ENCODE measurements at places on chromosomes 3 and 15. TPM values are rescaled to one million over a fixed set of nuclear protein-coding genes. Genes with fewer than 3 reads are reported as not detected.
A peak's percentile ranks its signal among the peaks of the same experiment; 100 is the strongest.

The SENP8 gene
- total RNA-seq, result 1.5 TPM

The STARD9 gene
- total RNA-seq, result 38.7 TPM

The CSTA gene
- 3.6 TPM for total RNA-seq

The SERPINI2 gene
- 0.51 TPM for total RNA-seq

The RAB6B gene
- 9.2 TPM for total RNA-seq

The MAGI1 gene
- total RNA-seq, result 46.1 TPM

The MKRN2 gene
- 22.2 TPM for total RNA-seq

DNA sequence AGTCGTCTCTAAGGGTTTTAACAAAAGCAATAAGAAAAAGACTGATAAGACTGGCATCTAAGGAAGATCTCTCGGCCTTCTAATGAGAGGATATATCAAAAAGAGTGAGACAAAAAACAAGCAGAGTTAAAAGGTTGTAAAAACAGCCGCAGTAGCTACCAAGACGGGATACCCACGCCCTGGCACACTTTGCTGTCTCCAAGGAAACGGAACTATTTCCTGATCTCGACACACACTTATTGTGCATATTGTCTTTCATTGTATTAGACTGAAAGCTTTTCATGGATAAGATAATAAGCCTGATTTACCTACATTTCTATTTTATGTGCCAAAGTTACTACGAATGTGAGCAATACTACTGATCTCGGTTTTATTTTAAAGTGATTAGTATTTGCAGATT is 161.5 kb upstream of the MCTP2 start:
- DNase-seq, result no peak

DNA sequence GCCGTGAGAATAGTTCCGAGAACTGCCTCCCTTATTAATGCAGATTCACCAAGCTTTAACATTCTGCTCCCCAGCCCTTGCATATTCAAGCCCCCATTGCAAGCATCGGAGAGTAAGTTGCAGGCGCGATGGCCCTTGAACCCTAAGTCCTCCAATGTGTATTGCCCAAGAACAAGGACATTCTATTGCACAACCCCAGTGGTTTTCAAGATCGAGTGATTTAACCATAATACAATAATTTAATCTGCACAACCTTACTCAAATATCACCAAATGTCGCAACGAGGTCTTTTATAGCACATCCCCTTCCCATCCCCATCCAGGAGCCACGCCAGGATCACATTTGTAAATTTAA is 21.7 kb upstream of the PLXND1 start:
- no peak for DNase-seq

GRCh38 chr3:13140596-13140995 is 67.4 kb upstream of the IQSEC1 start:
- DNase-seq, result peak; percentile 50

GRCh38 chr3:154428286-154429206 is 1.4 kb downstream of the GPR149 start:
- DNase-seq, result peak; percentile 61

GRCh38 chr3:171090321-171090720 is 63.8 kb upstream of the SLC2A2 start:
- no peak for DNase-seq

- no peak for DNase-seq
These were observed 140.6 kb upstream of the SLITRK3 start for GRCh38 chr3:165336786-165337185.

DNA sequence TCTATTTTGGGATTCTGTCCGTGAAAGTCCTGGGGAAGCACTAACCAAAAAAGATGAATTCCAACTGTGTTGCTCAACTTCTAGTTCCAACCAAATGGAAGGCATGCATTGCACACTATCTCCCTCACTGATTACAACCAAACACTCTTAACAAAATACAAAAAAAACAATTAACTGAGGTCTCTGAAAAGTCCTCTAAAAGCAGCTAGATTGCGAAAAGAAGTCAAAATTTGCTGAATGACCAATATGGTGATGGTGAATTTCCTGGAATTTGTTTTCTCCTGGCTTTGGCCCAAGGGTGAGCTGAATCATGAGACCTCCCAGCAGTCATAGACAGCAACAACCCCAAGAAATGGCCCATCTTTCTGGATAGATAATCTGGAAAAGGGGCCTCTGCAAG is 28.3 kb downstream of the CYP19A1 start:
- peak; percentile 59 for DNase-seq

- DNase-seq, result no peak
These were observed 147.7 kb upstream of the BHLHE40 start for GRCh38 chr3:4831580-4831950.

DNA sequence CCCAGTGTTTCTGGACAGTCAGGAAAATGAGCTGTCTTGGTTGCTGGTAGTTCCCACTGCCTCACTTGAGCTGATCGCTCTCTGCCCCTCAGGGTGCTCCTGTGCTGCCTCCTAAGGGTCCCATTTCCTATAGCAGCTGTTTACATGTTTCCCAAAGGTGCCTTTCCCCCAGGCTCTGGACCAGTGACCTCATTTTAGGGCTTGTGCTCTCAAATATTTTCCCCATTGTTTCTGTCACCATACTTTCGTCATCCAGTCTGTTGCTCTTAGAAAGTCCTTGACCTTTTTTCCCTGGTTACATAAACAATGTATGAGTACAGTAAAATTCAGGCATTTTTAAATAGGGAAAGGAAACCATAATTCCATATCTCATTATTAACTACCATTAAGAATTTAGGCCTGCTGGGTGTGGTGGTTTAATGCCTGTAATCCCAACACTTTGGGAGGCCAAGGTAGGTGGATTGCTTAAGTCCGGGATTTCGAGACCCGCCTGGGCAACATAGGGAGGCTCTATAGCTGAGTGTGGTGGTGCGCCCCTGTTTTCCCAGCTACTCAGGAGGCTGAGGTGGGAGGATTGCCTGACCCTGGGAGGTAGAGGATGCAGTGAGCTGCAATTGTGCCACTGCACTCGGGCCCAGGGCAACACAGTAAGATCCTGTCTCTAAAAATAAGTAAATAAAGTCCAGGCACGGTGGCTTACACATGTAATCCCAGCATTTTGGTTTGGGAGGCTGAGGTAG is 11.7 kb downstream of the RAD54L2 start:
- no peak for DNase-seq

- no peak for DNase-seq
These were observed 541 bp upstream of the SLC6A11 start for GRCh38 chr3:10815487-10815886.

DNA sequence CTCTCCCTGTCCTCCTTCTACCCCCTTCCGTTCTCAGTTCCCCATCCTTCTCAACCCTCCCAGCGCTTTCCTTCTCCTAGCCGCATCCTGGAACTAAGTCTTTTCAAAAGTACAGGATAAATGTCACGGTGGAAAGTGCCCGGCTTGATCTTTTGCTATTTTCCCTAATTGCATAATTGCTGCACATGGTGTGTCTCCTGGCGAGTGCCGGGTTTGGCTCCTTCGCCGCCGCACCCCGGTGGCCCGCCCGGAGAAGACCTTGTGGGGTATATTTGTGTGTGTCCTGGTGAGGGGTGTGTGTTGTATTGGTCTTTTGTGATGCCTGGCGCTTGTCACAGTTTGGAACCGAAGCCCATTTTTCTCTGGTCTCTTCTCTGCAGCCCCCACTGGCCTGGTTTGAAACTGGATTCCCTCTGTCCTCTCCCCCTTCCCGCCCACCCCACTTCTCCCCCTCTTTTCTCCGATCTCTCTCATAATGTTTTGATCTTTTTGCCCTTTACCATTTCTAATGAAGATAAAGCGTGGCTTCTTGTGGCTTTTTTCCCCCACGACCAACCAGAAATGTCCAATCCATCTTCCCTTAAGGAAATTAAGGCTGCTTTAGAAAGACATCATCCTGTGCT is 692 bp downstream of the UBE2E2 start:
- peak; percentile 71 for DNase-seq

GRCh38 chr15:91849749-91850161 is 3.8 kb upstream of the SLCO3A1 start:
- no peak for DNase-seq

- no peak for DNase-seq
These were observed 2.7 kb upstream of the ALAS1 start for GRCh38 chr3:52195291-52195597.

- no peak for DNase-seq
These were observed 28.3 kb downstream of the LRIG1 start for GRCh38 chr3:66472313-66473134.
